ENCODE measurements at places on chromosomes 3 and 15.

DNA sequence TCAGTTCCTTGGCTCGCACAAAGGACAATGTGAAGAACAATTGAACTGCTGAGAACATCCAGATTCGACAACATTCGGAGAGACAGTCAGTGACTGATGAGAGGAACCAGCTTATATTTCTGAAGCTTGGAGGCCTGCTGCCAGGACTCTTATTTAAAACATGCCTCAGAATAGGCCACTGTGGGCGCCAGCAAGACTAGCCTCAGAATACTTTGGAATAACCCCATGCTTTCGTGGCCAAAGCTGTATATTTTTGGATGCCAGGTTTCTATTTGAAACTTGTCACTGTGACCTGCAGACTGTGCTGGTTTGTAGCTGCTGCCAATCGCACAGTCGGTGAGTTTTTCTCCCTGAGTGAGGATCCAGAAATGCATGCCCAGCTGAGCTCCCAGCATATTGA lies 129.9 kb upstream of the UBE3A start:
- DNase-seq, result no peak

GRCh38 chr3:170893895-170894294 lies 14.5 kb downstream of the EIF5A2 start:
- no peak for DNase-seq

DNA sequence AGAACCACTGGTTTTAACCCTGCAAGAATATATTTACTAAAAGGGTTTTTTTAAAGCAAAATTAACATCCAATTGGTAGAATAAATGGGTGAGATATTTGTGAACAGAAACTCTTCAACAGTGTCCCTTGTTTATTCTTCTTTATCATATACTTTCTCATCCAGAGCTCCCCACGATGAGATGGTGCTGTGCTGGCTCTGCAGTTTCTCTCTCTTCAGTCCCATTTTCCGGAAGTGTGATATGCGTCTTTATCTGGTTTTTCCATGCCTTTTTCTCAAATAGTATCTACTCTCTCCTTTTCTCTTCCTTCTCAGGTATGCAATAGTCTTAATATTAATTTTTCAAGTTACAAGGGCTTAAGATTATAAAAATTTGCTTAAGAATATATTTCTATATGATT lies 1.5 kb downstream of the EAF2 start:
- no peak for DNase-seq

- no peak for DNase-seq
Measured at GRCh38 chr3:187669675-187670504, at the start of gene SST. Gene SST, minus strand, starts transcription at chr3:187670394. Its CDS starts 103 bp downstream, at chr3:187670291.

GRCh38 chr3:141386611-141387111 lies 18.4 kb downstream of the ZBTB38 start:
- DNase-seq, result no peak

DNA sequence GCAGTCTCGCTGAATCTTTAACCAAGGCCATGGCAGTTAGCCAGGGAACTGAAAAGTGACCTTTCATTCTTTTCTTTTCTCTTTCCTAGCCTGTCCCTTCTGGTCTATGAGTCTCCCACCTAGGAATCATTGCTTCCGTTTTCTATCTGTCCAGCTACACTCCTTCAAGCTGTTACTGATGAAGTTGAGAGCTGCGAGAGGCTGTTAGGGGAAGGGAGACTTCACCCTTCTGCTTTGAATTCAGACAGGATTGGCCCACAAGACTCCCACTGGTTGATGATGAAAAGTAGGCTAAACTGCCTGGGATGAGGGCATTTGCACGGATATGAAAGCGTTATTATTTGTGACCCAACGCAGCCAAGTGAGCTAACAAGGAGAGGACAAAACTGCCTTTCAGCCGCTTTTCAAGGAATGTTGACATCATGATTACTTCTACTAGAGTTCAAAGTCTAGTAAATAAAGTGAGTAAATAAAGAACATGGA lies 30.2 kb downstream of the EIF4E3 start:
- no peak for DNase-seq

GRCh38 chr3:46280105-46280797 lies 38.0 kb downstream of the CCR3 start:
- peak; percentile 27 for DNase-seq

DNA sequence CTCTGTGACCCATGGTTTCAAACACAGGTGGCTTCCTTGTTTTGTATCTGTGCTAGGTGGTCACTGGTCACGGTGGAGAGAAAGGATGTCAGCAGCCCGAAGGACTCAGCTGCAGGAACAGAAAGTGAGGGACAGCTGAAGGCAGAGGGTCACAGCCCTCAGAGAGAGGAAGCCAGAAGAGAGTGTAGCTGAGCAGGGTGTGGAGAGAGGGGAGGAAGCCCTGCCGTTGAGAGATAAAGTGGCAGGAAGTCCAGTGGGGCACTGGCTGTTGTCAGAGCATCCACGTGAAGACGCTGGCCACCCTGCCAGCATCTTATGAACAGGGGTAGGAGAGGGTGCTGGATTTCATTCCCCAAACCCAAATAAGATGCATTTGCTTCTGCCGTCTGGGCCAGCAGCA lies 36.9 kb downstream of the LIMD1 start:
- no peak for DNase-seq

DNA sequence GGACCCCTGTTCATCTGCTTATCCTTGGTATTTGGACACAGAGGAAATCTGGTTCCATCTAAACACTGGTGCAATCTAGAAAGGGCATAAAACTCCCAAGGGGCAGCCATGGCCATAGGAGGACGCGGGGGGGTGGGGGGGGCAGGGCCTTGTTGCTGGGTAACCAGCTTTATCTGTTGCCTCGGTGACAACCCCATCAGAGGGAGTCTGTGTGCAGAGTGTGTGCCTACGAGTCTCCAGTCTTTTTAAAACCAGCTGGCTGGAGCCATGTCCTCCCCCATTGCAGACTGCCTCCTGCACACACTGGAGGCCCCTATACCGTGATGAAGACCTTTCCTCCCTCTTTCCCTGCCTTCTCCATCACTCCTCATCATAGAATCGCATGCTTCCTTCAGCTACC lies 26.4 kb upstream of the CORO2B start:
- DNase-seq, result no peak

- no peak for DNase-seq
Measured at GRCh38 chr15:43974852-43975251, 148.1 kb downstream of the WDR76 start.

DNA sequence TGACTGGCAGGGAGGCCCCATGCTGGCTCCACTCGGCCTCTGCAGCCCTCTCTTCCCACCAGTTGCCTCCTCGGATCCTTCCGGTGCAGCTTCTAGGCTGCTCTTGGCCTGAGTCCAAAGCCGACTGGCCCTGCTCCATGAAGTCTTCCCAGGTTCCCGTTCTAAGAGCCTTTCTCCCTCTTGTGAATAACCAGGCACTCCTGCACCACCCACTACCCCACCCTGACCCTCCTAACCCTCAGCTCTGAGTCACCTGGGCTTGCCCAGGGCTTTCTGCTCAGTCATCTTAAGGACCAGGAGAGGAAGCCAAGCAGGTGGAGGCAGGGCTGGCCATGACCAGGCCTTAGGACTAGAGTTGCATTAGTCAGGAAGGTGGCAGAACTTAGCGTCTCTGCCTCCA lies 28.1 kb upstream of the CNBP start:
- DNase-seq, result no peak

DNA sequence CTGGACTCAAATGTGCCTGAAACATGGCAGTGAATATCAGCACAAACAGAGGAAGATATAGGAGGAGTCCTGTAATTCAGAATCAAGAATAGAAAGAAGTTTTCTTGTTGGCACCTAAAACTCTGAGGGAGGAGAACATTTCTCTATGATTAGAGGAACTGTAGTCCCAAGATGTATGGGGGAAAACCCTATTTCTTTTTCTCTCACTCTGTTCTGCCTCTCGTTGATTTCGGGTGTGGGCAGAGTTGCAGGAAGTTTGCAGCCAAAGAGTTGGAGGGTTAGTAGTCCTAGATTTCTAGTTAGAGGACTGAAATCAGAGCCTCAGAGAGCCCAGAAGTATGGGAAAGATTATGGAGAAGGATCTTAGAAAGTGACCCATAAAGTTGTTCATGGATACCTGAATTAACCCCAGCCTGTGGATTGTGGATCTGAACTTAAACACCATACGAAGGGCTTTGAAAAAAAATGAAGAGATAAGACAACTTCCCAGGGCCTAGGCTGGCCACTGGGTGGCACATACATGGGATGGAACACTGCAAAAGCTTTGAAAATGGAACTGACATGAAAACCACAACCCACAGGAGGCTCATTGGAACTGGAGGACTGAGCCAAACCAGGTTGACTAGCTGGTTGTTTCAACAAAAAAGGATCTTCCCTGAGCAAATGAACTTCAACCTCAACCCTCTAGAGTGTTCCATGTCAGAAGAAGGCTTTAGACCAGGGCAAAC lies 34.6 kb downstream of the FMN1 start:
- DNase-seq, result no peak

- DNase-seq, result no peak
Measured at GRCh38 chr3:196995027-196995426, 26.4 kb upstream of the PIGZ start.
